ENCODE measurements at places on chromosomes 5 and 9.
A peak's percentile ranks its signal among the peaks of the same experiment; 100 is the strongest.

DNA sequence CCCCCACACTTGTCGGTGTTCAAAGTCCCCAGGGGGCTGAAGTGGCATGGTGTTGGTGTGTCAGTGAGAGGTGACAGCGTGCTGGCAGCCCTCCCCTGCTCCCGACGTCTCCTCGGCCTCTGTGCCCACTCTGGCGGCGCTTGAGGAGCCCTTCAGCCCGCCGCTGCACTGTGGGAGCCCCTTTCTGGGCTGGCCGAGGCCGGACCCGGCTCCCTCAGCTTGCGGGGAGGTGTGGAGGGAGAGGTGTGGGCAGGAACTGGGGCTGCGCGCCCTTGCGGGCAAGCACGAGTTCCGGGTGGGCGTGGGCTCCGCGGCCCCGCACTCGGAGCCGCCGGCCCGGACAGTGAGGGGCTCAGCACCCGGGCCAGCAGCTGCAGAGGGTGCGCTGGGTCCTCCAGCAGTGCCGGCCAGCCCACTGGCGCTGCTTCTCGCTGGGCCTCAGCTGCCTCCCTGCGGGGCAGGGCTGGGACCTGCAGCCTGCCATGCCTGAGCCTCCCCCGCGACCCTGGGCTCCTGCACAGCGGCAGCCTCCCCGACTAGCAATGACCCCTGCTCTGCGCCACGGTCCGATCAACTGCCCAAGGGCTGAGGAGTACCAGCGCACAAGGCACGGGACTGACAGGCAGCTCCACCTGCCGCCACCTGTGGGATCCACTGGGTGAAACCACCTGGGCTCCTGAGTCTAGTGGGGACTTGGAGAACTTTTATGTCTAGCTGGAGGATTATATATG is 224.1 kb upstream of the RIOK2 start:
- DNase-seq = no peak

DNA sequence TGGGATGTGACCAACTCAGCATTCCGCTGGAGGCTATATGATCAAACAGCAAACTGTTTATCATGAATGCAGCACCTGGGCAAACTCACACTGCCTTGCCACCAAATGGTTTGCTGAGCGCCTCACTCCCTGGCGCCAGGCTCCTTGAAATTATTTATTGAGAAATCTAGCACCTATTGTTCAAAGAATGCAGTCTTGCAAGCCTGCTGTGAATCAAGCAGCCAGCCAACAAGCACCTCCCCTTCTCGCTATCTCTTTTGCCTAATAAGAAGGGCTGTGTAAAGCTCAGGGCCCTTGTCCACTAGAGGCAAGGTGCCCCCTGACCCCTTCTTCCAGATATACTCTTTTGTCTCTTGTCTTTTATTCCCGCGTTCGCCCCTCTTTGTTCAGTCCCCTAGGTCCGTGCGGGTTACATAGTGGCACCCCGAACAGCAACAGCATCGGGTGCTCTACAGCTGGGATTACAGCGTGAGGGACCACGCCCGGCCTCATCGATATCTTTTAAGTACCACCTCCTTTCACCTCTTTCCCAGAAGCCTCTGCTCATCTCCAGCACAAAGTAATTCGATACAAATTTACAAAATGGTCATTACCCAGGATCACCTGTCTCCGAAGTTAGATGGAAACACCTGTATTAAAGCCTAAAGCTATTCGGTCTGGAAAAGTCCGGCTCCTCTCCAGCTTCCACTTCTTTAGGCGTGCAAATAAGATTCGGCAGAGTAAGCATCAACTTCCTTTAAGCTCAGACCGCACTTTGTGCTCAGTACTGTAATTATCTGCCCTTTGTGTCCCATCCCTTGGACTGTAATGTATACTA is 896 bp downstream of the RIGI start:
- no peak for DNase-seq

GRCh38 chr9:21265421-21266189 is 25.8 kb upstream of the IFNA14 start:
- no peak for DNase-seq

GRCh38 chr5:29077451-29077850 is 2039.1 kb upstream of the CDH9 start:
- no peak for DNase-seq

GRCh38 chr9:69623276-69623675 is 48.9 kb downstream of the APBA1 start:
- no peak for DNase-seq

DNA sequence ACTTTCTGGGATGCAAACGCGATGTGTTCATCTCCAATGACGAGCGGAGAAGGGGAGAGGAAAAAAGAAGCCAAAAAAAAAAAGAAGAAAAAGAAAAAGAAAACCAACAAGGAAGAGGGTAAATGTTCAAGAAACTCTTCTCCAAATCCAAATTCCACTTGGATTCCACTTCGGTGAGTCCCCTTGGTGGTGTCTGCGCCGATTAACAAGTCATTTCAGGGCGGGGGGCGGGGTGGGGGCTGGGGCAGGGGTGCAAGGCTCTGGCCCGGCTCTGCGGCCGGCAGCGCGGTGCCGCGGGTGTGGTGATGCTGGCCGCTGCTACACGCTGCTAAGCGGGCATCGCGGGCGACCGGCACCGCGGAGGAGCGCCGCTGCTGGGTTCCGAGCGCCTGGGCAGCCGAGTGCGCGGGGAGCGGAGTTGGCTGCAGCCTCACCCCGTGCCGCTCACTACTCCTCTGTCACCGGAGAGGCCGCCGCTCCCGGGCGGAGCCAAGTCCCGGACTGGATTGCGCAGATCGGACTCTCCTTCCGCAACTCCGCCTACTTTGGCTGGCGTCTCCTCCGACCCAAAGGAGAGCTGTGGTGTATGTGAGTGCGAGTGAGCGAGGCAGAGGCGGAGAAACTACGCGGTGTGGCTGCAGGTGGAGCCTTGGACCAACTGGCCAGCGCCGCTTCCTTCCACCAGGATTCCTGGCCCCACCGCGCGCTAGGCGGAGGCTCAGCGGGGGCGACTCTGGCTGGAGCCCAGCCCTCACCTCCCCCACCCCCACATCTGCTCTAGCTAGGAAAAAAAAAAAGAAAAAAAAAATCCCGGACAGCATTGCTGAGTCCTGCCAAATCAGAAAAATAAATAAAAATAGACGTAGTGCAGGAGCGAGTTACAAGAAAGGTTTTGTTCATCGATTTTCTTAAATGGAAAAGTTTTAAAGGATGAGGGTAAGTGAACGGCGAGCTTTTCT is at the start of gene SEMA6A:
Gene SEMA6A (minus strand): TSS at position 457 of the 959 bp plus-strand sequence. CDS start 69,879 bp downstream, outside the sequence.
- peak; percentile 90 for DNase-seq

DNA sequence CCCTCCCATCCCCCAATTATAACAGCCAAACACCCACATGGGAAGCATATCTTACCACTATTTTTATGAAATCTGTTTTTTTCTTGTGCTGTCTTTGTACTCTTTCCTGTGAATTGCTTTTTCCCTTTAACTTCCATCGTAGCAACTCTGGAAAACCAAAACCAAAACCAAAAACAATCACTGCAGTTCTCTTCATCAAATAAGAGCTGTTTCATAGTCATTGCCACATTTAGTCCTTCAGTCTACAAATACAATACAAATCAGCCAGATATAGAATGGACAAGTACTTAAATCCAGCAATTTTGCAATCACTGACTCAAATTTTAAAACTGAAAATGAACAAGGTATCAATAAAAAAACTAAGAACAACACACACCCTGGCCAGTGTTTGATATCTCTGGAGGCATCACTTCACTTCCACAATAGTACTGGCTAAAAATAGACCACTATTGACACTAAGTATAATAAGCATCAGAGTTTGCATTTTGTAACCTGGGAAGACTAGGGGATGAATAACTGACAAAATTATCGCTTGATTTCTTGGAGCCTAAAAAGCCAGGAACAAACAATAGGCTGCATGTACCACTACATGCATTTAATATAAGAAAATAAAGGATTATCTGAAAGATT is 5.4 kb downstream of the PUM3 start:
- DNase-seq = no peak

DNA sequence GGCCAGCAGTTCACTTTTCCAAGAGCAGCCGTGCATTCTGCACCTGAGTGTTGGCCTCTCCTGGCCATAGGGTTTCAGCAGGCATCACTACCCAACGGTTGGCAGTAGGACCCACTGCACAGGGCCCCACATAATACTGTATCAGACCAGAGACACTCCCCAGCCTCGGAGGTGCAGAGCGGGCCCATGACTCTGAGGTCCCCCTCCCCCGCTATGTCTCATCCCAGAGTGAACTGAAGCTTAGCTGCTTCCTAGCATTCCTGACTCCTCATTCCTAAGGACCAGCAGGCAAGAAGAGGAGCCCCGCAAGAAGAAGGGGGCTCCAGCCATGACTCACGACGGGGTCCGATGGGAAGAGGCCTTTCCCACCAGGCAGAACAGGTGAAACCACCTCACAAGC is 67.2 kb downstream of the CAMSAP1 start:
- no peak for DNase-seq

GRCh38 chr5:132099076-132099748 is 25.6 kb downstream of the CSF2 start:
- DNase-seq = no peak

DNA sequence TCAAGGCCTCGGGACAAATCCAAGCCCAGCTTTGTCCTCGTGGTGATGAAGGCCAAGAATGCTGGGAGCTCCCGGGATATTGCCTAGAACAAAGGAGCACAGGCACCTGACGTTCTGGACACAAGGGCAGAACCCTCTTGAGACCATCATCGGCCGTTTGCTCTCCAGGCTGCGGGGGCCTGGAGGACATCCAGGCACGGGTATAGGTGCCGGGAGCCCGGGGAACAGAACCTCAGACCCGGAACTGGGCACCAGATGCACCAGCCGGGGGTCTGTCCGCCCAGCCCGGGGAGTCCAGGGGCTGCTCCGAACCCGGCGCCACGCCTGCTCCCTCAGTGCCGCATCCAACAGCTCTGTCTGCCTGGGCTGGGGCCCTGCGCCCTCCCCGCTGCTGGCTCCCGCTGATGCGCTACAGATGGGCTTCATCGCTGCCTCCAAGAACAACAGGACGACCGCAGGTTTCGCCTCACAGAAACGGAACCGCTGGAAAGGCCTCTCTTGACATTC is 88.0 kb downstream of the ADAMTS2 start:
- no peak for DNase-seq

DNA sequence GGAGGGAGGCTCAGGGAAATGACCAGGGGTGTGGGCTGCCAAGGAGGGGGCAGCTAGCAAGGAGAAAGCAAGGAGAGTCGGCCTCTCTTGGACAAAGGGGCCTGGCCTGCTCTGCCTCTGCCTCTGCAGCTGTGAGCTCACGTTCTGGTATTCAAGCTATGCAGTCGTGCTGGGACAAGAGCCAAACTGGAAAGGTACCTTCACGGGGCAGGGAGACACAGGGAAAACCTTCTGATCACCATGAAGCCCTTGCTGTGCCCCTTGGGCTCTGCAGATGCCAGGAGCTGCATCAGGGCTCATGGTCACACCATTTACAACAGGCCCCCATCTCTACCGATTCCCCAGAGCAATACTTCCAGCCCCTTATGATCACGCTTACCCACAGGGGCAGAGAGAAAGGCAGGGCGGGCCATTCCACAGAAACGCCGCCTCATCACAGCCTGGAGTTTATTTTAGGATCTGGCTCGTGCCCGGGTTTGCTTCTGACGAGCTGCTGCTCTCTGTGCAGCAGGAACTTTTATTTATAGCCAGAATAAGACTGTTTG is 63.2 kb downstream of the PRRT1B start:
- peak; percentile 55 for DNase-seq

DNA sequence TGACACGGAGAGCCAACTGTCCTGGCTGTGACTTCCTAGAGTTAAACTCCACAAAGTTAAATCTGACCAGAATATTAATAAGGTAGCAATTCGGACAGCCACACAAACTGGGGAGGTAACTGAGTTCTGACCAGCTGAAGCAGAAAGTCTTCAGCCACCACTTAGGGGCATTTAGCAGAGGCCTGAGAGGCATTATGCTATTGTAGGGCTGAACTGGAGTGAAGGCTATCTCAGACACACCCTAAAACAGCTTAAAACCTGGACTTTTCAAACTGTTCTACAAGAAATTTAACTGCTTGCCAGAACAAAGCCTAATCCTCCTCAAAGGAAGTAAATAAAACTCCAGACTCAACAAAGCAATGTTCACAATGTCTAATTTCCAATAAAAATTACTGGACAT is 32.4 kb downstream of the RANBP6 start:
- DNase-seq = no peak

- DNase-seq = peak; percentile 83
These were observed 43.1 kb downstream of the NACC2 start for GRCh38 chr9:136051837-136052471.
